ENCODE measurements at places on chromosomes 13 and 19.
A peak's percentile ranks its signal among the peaks of the same experiment; 100 is the strongest.

- no peak for DNase-seq
Observed at GRCh38 chr13:65725006-65725405, 1505.1 kb downstream of the PCDH9 start.

DNA sequence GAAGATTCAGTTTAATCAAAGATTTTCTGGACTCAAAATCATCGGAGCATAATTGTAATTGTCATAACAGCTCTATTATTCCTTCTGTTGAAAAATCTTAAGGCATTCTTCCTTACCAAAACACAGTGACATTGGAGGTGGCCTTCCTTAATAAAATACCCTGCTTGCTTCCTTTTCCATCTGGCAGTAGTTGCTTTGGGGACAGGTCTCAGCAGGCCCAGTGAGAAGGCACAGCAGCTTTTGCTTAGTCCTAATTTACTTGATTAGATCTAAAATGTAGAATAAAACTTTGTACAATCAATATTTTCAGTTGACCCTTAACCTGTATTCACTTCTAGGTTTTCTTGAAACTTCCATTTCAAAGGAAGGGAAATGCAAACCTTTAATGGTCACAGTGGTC lies 471.6 kb downstream of the PCDH20 start:
- DNase-seq: no peak

- no peak for DNase-seq
Observed at GRCh38 chr19:21590867-21591266, 85.5 kb downstream of the ZNF429 start.

DNA sequence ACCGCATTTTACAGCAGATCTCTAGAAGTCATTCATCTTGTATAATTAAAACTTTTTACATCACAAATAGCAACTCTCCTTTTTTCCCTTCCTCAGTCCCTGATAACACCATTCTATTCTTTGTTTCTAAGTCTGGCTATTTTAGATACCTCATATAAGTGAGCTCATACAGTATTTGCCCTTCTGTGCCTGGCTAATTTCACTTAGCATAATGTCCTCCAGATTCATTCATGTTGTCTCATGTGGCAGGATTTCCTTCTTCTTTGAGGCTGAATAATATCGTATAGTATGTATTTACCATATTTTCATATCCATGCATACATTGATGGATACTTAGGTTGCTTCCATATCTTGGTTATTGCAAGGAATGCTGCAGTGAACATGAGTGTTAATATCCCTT lies 362.0 kb downstream of the RFC3 start:
- DNase-seq: no peak

GRCh38 chr19:3825286-3825956 lies 39.2 kb upstream of the MATK start:
- no peak for DNase-seq

DNA sequence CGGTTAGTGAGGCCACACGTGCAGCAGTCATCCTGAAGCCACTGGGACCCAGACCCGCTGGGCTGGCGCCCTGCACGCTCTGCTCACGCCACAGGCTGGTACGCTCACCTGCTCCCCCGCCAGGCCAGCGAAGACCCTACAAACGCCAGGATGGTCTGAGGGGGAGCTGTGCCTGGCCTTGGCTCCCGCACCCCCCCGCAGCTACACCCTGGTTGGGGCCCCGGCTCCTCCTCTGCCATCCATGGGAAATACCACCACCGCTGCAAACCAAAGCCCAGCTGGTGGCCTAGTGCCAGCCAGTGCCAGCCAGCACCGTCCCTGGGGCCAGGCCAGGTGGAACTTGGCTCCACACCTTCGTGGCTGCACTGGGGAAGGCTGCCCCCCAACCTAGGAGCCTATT lies 23.3 kb upstream of the CACTIN start:
- no peak for DNase-seq

GRCh38 chr13:109989686-109990085 lies 203.3 kb upstream of the IRS2 start:
- peak; percentile 12 for DNase-seq
